ENCODE measurements at places on chromosomes 4 and X. TPM values are rescaled to one million over a fixed set of nuclear protein-coding genes. Genes with fewer than 3 reads are reported as not detected.

- DNase-seq = no peak
These were observed 41.9 kb downstream of the PCDH19 start for GRCh38 chrX:100368167-100368566.

- DNase-seq = no peak
These were observed 50.9 kb upstream of the PRDX4 start for GRCh38 chrX:23616361-23616760.

GRCh38 chrX:1027133-1027532, 185.3 kb downstream of the CRLF2 start:
- no peak for DNase-seq

GRCh38 chr4:85149676-85150075, 183.2 kb upstream of the WDFY3 start:
- DNase-seq = no peak

DNA sequence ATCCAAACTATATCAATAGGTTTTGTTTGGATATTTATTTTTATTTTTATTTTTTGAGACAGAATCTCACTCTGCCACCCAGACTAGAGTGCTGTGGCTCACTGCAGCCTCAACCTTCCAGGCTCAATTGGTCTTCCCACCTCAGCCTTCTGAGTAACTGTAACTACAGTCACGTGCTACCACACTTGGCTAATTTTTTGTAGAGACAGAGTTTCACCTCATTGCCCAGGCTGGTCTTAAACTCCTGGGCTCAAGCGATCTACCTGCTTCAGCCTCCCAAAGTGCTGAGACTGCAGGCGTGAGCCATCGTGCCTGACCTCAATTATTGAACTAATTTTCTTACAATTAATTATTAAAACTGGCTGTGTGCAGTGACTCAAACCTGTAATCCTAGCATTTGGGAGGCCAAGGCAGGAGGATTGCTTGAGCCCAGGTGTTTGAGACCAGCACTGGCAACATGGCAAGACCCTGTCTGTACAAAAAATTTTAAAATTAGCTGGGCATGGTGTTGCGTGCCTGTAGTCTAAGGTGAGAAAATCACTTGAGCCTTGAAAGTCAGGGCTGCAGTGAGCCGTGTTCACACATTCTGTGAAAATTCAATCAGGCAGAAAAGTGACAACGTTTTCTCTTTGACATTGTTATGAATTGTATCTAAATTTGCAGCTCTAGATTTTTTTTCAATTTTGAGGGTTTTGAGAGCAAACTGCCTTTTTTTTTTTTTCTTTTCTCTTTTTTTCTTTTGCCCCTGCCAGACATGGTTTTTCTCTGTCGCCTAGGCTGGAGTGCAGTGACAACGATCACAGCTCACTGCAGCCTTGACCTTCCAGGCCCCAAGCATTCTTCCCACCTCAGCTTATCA, 66.0 kb downstream of the UBE2K start:
- no peak for DNase-seq

DNA sequence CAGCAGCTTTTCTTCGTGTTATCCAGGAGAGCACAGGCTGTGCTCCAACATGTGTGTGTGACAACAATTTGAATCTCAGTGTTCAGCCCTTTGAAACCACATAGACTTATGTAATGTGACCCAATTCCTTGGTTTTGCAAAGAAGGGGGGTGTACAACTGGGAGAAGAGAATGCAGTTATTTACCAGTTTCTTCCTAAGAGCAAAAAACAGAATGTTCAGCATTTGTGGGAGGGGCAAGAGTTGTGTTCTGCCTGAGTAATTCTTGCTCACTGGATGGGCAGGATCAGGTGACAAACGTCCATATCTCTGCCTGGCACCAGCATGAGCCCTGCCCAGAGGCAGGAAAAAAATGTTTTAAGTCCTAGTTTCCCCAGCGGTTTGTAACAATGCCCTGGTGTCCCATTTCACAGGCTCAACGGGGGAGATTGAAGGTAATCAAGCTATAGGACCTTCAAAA, 72.0 kb downstream of the PRPS1 start:
- no peak for DNase-seq

DNA sequence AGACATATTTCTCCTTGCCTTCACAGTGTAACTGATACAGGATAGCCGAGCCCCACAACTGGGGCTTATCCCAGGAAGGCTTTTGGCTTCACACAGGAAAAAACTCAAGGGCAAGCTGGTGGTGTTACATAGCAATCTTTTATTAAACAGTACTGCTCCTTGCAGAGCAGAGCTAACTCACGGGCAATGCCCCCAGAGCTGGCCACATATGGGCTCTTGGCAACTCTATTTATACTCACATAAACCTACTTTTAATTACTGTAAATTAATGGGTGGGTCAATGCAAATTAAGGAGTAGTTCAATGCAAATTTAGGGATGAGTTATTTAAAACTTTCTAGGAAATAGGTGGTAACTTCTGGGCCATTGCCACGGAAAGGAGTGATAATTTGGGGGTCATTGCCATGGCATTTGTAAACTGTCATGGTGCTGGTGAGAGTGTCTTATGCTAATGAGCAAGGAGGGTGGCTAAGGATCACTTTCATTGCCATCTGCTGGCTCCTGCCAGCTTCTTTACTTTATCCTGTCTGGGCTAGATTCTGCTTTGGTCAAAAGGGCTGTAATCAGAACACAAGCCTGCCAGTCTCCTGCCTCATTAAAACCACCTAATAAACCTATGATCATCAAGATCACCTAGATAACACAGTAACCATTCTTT, 288.8 kb downstream of the CENPC start:
- DNase-seq = no peak

- DNase-seq = no peak
These were observed 120.3 kb downstream of the ARHGEF9 start for GRCh38 chrX:63664741-63665140.

GRCh38 chrX:26007462-26007861, 130.7 kb upstream of the MAGEB18 start:
- DNase-seq = no peak

The NDUFB11 gene
- total RNA-seq = 62.4 TPM

The EPHA5 gene
- total RNA-seq = not detected

The UGT2B11 gene
- total RNA-seq = not detected

The F8A1 gene
- total RNA-seq = 52.1 TPM

The HOPX gene
- 6.3 TPM for total RNA-seq

The P2RY4 gene
- 0.32 TPM for total RNA-seq
